Testis (tissue), 5 donors: ENCODE measurements at places on chromosomes 1 and 21. TPM values are rescaled to one million over a fixed set of nuclear protein-coding genes. Genes with fewer than 3 reads are reported as not detected.

DNA sequence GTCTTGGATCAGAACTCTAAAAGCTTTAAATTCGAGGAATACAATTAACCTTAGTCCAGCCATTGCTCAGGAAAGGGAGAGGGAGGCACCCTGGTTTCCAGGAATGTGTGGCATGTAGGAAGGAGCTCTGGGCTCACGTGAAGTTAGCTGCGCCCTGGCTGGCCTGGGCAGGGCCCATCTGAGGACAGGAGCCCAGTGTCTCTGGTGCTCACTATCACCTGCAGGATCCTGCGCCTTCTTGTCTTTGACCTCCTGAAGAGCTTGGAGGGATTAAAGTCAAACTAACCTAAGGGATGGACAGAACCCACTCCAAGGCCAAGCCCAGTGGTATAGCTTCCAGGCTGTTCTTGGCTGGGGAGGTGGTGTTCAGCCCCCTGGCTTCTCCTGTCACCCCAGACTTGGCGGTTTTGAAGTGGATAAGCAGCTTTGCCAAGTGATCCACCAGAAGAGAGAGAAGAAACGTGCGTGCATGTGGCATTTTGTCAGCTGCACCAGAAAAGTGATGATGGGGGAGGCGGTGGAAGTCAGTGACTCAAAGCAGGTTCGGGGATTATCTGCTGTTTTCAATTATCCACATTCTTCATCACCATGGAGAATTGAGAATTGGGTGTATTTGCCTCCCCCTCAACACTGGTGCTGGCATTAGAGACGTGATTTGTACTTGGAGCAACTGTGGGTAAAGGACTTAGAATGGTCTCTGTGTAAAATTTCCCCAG, 11.9 kb upstream of the KCNN3 start:
- no peak for DNase-seq

Gene TMEM61
- total RNA-seq = 1.1 TPM

Gene HECTD3
- total RNA-seq = 63.4 TPM

DNA sequence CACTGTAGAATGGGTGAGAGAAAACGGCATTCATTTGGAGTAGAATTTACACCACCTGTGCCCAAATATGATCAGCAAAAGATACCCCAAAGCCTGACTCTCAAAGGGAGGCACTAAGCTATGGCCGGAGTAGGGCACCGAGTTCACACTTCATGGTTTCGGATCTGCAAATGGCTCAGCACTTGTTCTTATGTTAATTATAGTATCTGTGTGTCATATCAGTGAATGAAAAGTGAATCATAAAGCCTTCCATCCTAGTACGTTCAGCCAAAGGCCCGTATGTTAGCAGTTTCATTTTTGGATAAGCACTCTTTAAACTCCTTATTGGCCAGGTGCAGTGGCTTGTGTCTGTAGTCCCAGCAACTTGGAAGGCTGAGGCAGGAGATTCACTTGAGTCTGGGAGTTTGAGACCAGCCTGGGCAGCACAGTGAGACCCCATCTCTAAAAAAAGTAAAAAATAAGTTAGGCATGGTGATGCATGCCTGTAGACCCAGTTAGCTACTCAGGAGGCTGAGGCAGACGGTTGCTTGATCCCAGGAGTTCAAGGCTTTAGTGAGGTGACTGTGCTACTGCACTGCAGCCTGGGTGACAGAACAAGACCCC, 4.9 kb upstream of the CORT start:
- no peak for DNase-seq

DNA sequence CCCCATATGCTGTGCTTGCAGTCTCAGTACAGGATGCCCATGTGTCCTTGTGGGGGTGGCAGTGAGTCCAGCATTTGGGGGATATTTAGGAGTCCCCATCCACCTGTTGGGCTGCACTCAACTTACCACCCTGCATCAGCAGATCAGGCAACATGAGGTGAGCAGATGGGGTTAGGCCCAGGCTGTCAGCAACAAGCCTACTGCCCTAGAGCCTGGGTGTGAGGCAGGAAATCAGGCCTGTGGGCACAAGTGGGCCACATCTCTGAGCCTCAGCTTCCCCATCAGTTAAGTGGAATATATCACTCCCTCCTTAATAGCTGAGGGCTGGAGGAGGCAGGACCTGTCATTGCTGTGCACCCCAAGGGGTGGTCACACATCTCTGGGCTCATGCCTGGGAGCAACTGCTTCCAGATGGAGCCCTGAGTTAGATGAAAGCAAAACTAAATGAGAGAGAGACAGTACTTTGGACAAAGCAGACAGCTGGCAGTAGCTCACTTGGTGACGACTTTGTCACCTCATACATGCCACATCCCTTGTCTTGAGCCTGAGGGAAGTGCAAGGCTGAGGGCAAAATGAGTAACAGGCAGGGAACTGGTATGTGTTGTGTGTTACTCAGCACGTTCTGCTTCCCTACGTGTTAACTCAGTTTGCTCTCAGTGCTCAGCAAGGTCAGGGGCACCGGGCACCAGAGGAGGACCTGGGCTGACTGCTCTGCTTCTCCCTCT, 48.4 kb downstream of the TRIM11 start:
- DNase-seq = no peak

Gene RXFP4
- total RNA-seq = 1.1 TPM

Gene BRDT
- total RNA-seq = 70.8 TPM

- DNase-seq = peak; percentile 39
Observed at GRCh38 chr1:226397011-226397926, 10.6 kb downstream of the PARP1 start.

Gene ZNF691
- 17.3 TPM for total RNA-seq

Gene KRTAP19-1
- total RNA-seq = not detected

Gene INKA2
- total RNA-seq = 8.5 TPM

Gene SVBP
- total RNA-seq = 36.2 TPM

Gene SLC6A17
- total RNA-seq = 5.3 TPM

DNA sequence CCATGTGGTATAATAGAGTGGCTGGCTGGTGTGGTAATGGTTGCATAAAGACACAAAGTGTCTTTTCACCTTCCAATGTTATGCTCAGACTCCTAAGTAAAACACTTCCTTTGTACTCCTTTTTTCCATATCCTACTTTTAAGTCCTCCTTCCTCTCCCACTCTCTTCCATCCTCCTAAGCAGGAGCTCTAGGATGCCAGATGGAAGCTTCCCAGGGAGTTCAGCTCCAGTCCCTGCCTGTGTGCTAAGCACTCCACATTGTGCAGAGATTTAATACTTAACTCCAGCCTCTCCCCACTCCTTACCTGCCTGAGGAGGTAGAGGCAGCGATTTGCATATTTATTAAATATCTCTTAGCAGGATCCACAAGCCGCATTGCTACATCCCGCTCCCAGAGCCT, 60.5 kb upstream of the IGSF21 start:
- no peak for DNase-seq

Gene OVAAL
- not detected for total RNA-seq

DNA sequence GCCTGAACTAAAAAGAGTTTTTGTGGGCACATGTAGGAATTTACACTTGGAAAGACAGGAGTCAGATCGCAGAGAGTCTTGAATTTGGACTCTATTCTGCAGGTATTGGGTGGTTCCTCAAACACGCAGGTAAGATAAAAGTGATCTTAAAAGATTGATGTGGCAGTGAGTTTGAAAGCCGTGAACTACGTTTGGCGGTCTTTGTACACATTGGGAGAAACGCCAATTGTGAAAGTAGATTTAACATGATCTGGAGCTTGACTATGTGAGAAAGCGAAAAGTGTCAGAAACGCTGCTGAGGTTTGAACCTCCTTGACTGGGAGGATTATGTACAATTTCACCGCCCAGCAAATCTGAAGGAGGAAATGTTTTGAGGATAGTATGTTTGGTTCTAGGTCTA, 1.5 kb upstream of the PPP2R5A start:
- DNase-seq = no peak

GRCh38 chr21:41802684-41803083, 35.8 kb upstream of the RIPK4 start:
- DNase-seq = peak; percentile 41
